ENCODE measurements at places on chromosomes 7 and 10.
A peak's percentile ranks its signal among the peaks of the same experiment; 100 is the strongest.

DNA sequence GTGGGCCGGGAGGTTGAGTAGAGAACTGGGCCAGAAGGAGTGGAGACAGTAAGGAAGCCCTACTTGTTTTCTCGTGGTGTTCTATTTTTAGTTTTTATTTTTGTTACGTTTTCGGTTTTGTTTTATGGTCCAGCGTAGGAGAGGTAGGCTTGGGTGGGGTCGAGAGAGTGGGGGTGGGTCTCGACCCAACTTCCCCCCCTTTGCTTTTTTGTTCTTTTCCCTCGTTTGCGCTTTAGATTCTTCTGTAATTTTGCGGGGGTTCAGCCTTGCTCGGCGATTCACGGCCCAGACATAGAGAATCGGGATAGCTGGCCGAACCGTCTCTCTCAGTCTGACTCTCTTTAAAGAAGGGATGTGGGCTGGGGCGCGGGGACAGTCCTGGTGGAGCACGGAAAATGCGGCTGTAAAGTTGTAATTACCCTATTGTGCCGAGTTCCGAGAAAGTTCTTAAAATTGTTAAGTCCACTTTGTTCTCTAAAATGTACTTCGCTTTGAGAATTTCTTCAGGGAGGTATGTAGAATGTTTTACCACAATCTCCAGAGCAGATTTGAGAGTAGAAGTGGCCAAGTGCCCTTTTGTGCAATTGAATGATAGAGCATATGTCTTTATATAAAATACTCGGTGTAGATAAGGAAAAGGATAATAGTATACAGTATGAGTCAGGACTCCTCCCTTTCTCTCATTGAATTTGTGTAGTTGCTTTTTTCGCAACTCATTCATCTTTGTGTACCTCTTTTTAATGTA, 816 bp downstream of the DMTF1 start:
- DNase-seq: peak; percentile 28

GRCh38 chr10:36469585-36469984, 655.8 kb upstream of the ANKRD30A start:
- DNase-seq: no peak

GRCh38 chr10:614790-615582, 74.5 kb downstream of the DIP2C start:
- DNase-seq: no peak

DNA sequence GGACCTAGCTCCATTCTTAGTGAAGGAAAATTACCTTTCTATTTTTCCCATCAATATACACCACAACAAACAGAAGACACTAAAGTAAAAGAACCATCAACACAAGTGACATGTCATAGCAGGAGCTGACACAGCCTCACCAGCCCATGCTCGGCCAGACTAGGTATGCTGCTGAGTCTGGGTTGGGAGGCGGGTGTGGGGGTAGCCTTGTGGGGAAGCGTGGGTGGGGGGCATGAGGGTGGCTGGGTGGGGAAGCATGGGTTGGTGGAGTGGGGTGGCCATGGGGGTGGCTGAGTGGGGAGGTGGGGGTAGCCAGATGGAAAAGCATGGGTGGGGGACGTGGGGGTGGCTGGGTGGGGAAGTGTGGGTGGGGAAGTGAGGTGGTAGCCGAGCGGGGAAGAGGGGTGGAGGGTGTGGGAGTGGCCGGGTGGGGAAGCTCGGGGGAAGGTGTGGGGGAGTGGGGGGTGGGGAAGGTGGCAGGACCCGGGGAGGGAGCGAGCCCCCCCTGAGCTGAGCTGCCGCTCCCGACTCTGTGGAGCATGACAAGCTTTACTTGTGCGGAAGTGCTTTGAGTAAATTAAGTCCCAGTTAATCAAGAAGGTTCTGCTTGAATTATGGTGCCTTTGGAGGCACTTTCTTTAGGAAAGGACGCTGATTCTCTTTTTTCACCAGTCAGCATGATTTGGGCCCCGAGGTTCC, 294.6 kb upstream of the ZNF32 start:
- no peak for DNase-seq

DNA sequence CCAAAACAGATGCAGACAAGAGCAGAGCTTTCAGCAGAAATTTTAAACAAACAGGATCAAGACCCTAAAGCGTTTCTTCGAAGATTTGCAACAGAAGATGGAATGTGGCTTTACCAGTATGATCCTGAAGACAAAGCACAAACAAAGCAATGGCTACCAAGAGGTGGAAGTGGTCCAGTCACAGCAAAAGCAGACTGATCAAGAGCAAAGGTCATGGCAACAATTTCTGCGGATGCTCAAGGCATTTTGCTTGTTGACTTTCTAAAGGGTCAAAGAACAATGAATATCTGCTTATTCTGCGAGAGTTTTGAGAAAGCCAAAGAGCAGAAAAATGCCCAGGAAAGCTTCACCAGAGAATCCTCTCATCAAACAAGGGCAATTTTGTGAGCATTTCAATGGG, 130.4 kb downstream of the MBL2 start:
- DNase-seq: no peak

DNA sequence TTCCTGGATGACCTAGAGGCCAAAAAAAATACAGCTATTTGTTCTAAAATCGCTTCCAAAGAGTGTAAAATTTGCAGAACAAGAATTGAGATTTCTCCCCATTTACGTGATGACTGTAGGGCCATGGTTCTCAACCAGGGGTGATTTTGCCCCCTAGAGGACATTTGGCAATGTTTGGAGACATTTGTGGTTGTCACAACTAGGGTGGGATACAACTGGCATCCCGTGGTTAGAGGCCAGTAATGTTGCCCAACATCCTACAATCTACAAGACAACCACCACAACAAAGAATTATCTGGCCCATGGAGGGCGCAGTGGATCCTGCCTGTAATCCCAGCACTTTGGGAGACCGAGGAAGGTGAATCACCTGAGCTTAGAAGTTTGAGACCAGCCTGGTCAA, 22.8 kb upstream of the MALSU1 start:
- DNase-seq: peak; percentile 81

- DNase-seq: no peak
These were observed 29.8 kb downstream of the CEP41 start for GRCh38 chr7:130410868-130411541.

DNA sequence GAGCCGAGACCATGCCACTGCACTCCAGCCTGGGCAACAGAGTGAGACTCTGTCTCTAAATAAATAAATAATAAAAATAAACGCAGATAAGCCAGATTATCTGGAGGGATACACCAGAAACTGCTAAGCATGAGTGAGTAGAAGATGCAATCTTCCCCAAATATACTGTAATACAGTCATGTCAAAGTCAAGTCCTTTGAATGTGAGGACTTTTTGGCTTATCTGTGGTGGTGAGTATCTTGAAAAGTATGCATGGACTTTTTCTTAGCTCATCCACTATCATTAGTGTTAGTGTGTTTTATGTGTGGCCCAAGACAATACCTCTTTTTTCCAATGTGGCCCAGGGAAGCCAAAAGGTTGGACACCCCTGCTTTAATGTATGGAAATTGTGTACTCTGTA, 44.7 kb upstream of the PITRM1 start:
- DNase-seq: no peak
